ENCODE measurements at places on chromosomes 6 and 20.

GRCh38 chr20:57372157-57372556 lies 19.0 kb upstream of the RBM38 start:
- no peak for DNase-seq

GRCh38 chr20:49585585-49586245 lies 17.8 kb upstream of the PTGIS start:
- DNase-seq, result no peak

DNA sequence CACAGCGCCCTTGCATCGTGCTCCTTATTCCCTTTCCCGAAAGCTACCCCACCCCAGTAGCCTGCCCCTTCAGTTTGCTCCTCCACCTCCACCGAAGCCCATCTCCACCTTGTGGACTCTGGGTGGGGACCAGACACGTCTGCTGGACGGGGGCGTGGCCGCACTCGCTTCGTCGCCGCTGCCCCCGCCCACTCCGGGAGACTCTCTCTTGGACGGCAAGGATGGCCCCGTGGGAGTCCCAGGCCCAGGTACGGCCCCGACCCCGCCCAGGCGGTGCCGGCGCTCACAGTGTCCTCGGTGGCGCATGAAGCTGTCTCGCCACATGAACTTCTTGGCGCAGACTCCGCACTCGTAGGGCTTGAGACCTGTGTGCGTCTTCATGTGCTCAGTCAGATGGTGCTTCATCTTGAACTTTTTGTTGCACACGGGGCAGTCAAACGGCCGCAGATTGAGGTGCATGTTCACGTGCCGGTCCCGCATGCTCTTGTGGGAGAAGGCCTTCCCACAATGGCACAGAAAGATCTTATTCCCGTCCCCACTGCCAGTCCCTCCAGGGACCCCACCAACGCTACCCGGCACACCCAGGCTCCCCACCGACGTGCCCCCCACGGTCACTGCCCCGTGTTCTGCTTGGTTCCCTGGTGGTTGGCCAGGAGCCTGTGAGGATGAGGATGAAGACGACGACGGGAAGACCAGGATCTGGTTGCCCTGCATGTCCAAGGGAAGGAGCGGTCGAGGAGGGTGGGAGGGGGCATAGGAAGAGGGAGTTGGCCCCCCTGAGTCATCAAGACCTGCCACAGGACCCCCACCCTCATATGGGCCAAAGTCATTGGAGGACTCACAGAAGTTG lies 1.3 kb upstream of the TAPBP start:
- no peak for DNase-seq

DNA sequence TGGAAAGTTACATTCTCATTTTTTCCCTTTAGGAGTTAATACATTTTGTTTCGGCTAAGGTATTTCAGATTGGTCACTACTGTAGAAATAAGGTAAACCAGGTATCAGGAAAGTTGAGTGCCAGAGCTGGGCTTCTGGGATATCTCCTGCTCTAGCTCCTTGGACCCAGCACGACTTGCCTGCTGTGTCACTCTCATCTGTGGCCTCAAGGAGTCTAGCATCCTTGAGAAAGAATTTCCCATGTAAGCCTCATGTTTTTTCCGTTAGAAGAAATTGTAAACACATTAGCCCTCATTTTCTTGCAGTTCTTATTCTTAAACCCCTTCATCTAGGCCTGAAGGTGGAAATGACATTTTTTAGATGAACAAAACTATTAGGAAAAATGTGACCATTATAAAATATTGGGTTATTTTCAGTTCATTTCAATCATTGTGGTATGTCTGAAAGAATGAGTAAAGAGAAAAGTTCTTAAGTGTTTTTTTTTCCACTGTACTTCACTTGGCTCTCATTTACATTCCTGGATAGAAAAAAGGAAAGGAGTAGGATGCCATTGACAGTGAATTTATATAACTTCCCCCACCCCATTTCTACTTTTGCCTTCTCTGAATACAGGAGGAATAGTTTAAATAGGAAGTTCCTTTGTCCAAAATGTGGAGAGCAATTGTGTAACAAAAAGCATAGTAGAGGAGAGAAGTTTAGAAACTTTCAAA lies 46.7 kb downstream of the CD2AP start:
- DNase-seq, result no peak

- DNase-seq, result no peak
Measured at GRCh38 chr6:49284180-49284579, 178.9 kb downstream of the MMUT start.

DNA sequence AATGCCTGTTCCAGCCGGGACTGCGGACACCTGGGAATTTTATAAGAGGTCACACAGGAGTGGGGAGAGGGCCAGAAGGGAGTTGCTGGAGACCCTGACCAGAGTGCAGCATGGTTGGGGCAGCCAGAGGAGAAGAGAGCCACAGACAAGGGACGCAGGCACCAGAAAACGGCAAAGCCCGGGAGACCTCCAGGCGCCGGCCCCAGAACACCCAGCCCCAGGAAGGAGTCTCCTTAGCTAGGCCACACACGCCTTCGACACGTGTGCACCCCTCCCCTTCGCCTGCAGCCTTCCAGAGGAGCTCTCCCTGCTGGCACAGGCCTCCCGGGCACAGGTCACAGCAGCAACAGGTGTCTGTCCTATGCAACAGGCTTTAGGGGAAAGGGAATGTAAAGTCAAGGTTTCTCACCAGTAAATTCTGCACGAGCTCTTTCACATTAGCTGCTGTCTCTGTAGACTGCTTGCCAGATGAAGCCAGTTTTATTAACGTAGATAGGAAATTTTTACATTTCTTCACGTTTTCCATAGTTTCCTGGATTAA lies 57.0 kb downstream of the TAF4 start:
- DNase-seq, result no peak

GRCh38 chr6:131914234-131914633 lies 36.9 kb downstream of the CCN2 start:
- no peak for DNase-seq

DNA sequence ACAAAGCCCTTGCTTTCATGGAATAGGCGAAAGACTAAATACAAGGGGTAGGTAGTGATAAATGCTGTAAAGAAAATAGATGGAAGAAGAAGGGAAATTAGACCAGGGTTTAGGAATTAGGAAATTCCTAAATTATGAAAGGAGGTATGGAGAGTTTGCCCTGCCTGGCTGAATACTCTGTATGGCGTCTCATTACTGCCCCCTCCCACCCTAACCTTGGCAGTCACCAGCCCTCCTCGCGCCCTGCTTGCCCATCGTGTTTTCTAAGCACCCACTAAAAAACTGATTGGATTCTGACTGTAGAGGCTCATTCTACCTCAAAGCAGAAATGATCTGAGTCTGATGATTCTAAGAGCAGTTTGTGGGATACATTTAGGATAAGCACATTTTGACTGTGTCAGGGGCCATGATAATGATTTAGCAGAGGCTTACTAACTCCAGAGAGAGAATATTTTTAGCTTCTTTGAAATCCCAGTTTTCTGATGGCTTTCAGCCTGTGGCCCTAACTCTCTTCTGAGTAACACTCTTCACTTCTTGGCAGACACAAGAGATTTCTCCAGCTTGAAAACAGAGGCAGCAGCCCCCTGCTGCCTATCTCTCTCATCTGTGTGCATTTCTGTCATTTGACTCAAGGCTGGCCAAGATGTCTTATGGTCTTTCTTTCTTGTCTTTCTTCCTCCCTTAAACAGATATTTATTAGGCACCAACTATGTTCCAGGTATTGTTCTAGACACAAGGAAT lies 1.4 kb upstream of the CHD6 start:
- no peak for DNase-seq

GRCh38 chr6:7151381-7151780 lies 43.6 kb downstream of the RREB1 start:
- no peak for DNase-seq

GRCh38 chr20:48338717-48339116 lies 489.1 kb downstream of the PREX1 start:
- peak; percentile 73 for DNase-seq

GRCh38 chr6:47230579-47230978 lies 79.1 kb downstream of the TNFRSF21 start:
- DNase-seq, result no peak

GRCh38 chr20:49701241-49701790 lies 12.4 kb downstream of the B4GALT5 start:
- no peak for DNase-seq
